Tibial nerve (tissue), 4 donors: ENCODE measurements at places on chromosomes 3 and 15.
A peak's percentile ranks its signal among the peaks of the same experiment; 100 is the strongest.

GRCh38 chr3:128709506-128710210 lies 16.3 kb upstream of the RAB7A start:
- H3K4me1 ChIP-seq = no peaks in the 10 kb centered on the region
- H3K27ac ChIP-seq = no peak overlapping the region
- no peak overlapping the region for H3K4me3 ChIP-seq
- no peak for DNase-seq
- H3K27me3 ChIP-seq = no peaks in the 10 kb centered on the region
- H3K36me3 ChIP-seq = no peaks in the 10 kb centered on the region

- no peaks in the 10 kb centered on the region for H3K27me3 ChIP-seq
- no peak for DNase-seq
- H3K4me3 ChIP-seq = no peak overlapping the region
- peaks cover 70% of the 10 kb centered on the region for H3K4me1 ChIP-seq
- no peaks in the 10 kb centered on the region for H3K36me3 ChIP-seq
- H3K27ac ChIP-seq = peak overlapping the region; percentile 86
Measured at GRCh38 chr15:64895285-64896065, 16.2 kb upstream of the ANKDD1A start.

GRCh38 chr3:20197775-20198174 lies 11.8 kb upstream of the SGO1 start:
- H3K27me3 ChIP-seq = no peaks in the 10 kb centered on the region
- no peaks in the 10 kb centered on the region for H3K36me3 ChIP-seq
- no peaks in the 10 kb centered on the region for H3K4me1 ChIP-seq
- H3K27ac ChIP-seq = no peak overlapping the region
- no peak for DNase-seq

DNA sequence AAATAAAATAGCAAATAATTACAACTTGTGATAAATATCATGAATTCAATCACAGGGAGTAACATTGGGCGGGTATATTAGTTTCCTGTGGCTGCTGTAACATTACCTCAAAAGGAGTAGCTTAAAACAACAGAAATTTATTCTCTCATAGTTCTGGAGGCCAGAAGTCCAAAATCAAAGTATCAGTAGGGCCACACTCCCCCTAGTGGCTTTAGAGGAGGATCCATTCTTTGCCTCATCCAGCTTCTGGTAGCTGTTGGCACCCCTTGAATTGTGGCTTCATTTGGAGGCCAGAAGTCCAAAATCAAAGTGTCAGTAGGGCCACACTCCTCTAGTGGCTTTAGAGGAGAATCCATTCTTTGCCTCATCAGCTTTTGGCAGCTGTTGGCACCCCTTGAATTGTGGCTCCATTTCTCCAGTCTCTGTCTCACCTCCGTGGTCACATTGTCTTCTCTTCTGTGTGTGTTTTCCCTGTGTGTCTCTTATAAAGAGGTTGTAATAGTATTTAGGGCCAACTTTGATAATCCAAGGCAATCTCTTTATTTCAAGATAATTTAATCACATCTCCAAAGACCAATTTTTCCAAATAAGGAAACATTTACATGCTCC lies 3.1 kb upstream of the CFAP20DC start:
- DNase-seq = no peak
- no peak overlapping the region for H3K4me3 ChIP-seq
- H3K4me1 ChIP-seq = peaks cover 6% of the 10 kb centered on the region
- no peak overlapping the region for H3K27ac ChIP-seq
- H3K27me3 ChIP-seq = no peaks in the 10 kb centered on the region

GRCh38 chr3:135930255-135930654 lies 35.3 kb upstream of the PPP2R3A start:
- no peaks in the 10 kb centered on the region for H3K36me3 ChIP-seq
- no peak overlapping the region for H3K27ac ChIP-seq
- no peak for DNase-seq
- H3K4me3 ChIP-seq = no peak overlapping the region
- no peaks in the 10 kb centered on the region for H3K27me3 ChIP-seq
- H3K4me1 ChIP-seq = peaks cover 12% of the 10 kb centered on the region

DNA sequence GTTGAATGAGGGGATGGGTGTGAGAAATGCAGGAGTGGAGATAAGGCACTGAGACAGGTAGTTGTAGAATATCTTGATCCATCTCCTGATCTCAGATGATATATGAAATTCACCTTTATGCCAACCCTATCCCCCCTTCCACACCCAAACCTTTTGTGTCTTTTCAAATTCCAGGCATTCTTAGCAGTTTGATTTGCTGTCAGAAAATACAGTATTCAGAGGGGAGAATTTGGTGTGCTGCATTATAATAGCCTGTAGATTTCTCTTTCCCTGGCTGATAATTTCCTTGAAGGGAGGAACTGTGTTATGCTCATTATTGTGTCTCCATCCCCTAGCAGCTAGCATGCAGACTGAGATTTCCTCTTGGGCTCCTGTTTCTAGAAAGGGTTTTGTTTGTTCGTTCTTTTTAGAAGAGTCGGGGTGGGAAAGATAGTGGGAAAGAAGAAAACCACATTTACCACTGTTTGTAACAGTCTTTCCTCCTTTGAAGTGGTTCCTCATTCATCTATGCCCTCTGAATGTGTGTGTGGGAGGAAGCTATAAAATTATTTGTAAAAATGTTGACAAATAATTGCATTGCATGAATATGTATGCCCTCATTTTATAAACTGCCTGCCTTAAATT lies 373.4 kb downstream of the DIPK2A start:
- no peak overlapping the region for H3K27ac ChIP-seq
- no peak overlapping the region for H3K4me3 ChIP-seq
- H3K27me3 ChIP-seq = no peaks in the 10 kb centered on the region
- H3K36me3 ChIP-seq = no peaks in the 10 kb centered on the region
- DNase-seq = no peak
- no peaks in the 10 kb centered on the region for H3K4me1 ChIP-seq

DNA sequence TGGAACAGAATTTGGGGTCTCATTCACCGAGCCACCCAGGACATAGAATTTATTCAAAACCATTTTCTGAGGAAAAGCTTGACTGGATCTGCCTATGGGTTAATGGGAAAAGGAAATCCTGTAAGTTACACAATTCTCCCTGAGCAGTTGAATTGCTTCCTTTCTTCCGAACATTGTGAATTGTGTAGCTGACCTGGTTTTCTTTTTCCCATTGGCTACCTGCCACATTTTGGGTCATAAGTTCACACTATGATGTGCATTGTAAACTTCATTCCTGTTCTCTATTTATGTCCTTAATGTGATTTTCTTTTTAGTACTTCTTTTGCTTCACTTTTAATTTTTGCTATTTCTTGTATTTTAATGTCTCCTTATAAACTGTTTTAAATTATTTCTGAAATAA lies 386.0 kb upstream of the LRRC3B start:
- H3K36me3 ChIP-seq = no peaks in the 10 kb centered on the region
- no peak for DNase-seq
- H3K27ac ChIP-seq = no peak overlapping the region
- H3K4me1 ChIP-seq = no peaks in the 10 kb centered on the region
- no peaks in the 10 kb centered on the region for H3K27me3 ChIP-seq
- H3K4me3 ChIP-seq = no peak overlapping the region
